ENCODE measurements at places on chromosomes 13 and 19.

GRCh38 chr19:39409208-39410016 is 2.8 kb downstream of the ZFP36 start:
- DNase-seq = peak; percentile 51

DNA sequence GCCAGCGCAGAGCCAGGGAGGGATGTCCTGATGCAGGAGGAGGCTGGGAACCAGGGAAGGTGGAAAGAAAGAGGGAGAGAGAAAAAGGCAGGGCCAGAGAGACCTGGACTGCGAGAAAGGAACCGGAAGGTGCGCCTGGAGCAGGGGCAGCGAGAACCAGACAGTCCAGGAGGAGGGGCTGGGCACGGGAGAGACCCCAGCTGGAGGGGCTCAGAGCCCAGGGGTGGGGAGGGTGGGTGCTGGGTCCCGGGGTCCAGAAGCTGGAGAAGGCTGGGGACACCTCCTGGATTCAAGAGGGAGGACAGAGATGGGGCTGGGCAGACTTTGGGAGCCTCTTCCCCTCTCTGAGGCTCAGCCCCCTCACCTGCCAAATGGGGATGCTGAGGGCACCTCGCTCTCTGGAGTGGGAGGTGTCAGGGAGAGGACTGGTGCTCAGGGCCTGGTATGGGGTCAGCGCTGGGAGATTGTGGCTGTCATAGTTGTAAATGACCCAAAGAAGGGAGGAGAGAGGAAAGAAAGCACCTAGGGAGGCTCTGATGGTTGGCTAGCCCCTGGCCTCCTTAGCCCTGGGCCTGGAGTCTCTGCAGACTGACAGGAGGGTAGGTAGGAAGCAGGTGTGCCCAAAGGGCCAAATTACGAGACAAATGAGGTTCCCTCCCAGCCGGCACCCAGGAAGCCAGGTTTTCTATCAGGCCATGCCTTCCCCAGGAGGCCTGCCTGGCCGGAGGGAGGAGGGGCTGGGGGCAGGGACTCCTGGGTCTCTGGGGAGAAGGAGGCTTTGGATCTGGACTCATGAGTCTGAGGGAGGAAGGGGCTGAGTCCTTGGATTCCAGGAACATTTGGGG is 1.3 kb upstream of the SPACA6 start:
- no peak for DNase-seq

DNA sequence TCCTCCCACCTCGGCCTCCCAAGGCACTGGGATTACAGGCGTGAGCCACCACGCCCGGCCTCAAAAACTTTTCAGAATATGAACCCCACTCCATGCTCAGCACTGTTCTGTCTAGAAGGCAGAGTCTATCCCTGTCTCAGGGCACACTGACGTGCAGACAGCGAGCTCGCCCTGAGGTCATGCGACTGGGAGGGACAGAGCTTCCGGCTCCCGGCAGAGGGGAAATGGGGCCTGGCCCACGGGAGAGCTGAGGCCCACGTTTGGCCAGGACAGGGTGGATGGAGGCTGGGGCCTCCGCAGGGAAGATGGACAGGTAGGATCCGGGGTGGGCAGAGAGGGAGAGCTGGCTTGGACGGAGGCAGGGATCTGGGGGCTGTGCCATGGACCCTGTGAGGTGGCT is 2.8 kb upstream of the AZU1 start:
- no peak for DNase-seq

DNA sequence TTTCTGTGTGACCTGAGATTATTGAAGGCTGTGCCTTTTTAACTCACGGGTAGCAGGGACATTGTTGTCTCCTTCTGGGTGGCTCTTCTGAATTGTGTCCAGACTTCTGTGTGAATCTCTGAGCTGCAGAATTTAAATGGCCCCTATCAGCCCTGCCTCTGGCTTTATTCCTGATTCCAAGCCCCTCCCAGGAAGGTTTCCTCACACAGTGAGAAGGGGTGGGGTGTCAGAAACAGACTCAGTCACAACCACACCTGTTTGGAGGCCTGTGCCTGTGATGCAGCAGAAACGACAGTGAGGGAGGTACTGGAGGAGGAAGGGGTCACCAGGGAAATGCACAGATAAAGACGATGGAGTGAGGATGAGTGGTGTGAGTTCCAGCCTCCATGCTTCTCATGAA is at the start of gene CLC:
Gene CLC (minus strand): TSS at position 139 of the 400 bp plus-strand sequence. CDS start 77 bp downstream, at position 62.
- no peak for DNase-seq

- DNase-seq = no peak
Observed at GRCh38 chr13:77356155-77356554, 29.3 kb upstream of the MYCBP2 start.

- DNase-seq = no peak
Observed at GRCh38 chr19:55641426-55642152, 787 bp downstream of the ZNF580 start.

GRCh38 chr13:110910013-110910890 is 4.6 kb downstream of the ANKRD10 start:
- DNase-seq = no peak

DNA sequence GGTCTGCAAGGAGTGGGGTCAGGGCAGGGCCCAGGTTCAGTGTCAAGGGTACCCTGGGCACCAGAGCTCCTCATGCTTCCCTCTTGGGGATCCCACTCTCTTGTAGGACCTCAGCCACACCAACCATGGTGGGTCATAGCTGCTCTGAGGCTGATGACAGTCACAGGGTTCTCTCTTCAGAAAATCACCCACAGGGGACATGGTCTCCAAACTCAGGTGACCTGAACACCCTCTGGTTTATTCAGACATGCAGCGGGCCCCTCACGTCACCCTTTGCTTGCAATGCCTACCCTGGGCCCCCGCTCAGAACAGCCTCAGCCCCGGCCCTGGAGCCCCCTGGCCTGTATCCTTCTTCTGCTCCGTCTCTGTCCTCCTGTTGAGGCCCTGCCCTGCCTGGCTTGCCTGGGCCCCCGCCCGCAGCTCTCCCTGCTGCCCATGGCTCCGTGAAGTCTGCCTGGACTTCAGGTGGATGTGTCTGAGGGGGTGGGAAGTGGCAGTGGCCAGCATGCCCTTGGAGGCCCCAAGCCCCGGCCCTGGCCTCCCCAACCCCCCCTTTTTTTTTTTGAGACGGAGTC is 20.4 kb downstream of the CHERP start:
- no peak for DNase-seq

DNA sequence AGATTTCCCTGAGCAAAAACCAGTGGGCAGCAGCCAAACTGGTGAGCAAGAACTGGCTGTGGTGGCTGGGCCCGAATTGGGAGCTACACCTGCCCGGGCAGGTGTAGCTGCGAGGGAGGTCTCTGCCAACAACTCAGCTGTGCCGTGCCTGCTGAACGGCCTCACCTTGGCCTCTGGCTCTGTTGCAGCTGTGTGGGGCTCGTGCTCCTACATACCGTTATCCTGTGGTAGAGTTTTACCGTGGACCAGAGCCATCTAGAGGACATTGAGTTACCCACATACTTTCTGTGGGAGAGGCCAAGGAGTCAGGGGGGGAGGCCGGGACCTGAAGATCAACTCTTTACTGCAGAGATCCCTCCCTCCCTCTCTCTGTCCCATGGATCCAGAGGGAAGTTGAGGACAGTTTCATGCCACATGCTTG is 113.2 kb downstream of the TM9SF2 start:
- no peak for DNase-seq

- DNase-seq = no peak
Observed at GRCh38 chr19:31275068-31275334, 74.2 kb downstream of the TSHZ3 start.

DNA sequence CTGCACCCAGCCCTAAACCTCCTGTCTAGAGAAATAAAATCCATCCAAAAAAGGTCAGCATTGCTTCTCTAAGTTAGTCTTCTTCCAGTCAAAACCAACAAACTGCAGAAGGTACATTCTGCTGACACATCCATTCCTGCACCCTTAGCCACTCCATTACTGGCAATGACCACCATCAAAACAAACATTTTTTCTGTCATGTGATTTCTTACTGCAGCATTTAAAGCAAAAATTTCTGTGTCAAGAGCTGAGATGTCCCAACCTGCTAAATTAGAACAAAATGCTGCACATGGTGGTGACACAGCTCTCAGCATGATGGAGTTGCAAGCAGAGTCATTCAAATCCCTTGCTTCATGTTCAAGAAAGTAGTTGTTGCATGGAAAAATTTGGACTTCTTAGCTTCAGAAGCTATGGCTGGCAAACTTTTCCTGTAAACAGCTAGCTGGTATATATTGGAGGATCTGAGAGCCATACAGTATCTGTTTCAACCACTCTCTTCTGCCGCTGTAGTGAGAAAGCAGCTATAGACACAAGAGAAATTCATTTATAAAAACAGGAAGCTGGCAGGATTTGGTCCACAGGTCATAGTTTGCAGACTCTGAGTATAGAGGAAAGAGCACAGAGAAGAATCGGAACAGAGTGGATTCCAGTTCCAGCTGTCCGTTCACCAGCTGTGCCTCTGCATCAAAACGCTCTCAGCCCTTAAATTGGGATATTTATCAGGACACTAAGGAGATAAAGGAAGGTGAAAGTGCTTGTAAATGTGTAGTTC is 17.4 kb downstream of the RUBCNL start:
- DNase-seq = no peak

GRCh38 chr13:103371271-103371670 is 305.1 kb upstream of the SLC10A2 start:
- no peak for DNase-seq

DNA sequence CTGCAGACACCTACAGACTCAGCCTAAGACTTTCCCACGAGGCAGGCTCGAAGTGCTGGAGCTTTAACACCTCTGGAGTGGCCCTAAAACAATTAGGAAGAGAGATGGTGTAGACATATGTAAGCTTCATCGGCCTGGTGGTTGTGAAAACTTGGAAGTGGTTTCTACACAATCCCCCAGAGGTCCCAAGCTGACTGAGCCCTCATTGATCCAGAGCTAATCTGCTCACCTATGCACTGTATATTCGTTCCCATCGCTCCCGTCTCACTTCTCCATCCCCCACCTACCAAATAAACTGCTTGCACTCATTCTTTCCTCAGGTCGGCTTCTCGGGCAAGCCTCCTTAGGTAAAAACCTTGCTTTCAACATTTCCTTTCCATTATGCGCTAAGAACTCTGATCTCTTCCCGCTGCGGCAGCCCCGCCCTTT is 767 bp upstream of the ZNF793 start:
- DNase-seq = no peak

DNA sequence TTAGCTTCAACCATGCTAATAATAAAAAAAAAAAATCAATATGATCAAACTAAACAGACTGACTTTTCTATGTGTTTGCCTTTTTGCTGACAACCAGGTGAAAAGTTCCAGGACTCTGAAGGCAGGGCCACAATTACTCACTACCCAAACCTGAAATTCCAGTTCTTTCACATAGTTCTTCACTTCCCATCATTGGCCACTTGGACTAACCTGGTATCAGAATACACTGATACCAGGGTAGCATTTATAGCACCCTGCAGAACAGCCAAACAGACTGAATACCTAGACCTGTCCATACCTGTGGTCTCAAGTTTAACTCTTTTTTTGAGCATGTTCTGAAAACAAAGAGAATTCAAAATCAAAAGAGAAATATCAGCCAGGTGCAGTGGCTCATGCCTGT is 25.1 kb downstream of the ELF1 start:
- no peak for DNase-seq

- no peak for DNase-seq
Observed at GRCh38 chr19:2084993-2085720, 11.0 kb downstream of the MOB3A start.

DNA sequence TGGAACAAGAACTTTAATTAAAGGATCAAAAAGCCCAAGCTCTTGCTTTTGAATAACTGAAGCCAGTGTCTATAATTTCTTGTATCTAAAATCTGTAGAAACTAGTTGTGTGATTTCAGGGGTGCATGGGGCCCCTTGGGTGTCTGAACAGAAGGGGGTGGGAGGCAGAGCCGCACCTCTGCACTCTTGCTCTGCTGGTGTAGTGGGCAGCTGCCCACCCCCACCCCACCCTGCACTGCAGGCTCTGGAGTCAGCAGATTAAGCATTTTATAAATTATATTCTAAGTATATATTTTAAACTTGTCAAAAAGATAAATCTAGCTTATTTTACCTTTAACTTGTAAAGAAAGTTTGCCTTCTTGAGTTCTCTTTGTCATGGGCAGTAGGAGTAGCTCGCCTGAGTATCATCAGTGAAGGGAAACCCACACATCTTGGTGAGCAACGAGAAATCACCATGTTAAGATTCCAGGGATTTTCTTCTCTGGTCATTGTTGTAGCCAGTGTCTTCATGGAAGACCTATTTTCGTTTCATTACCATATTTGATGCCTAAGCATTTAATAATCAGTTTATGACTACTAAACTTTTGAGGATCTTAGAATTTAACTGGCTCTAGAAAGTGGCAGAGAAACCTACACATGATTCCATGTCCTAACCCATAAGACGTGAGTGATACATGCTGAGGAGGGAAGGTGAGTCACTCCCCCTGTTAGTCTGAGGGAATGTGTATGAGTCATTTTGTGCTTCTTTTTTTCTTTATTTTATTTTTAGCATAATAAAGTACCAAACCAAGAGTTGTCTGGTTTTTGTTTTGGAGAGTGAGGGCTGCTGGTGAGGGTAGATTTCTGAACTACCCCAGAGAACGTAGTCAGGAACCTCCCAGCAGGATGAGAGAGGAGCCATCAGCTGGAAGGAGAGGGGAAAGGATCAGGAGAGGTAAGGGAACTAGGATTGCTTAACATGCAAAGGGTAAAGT is 7.7 kb downstream of the UBE2L5 start:
- no peak for DNase-seq

DNA sequence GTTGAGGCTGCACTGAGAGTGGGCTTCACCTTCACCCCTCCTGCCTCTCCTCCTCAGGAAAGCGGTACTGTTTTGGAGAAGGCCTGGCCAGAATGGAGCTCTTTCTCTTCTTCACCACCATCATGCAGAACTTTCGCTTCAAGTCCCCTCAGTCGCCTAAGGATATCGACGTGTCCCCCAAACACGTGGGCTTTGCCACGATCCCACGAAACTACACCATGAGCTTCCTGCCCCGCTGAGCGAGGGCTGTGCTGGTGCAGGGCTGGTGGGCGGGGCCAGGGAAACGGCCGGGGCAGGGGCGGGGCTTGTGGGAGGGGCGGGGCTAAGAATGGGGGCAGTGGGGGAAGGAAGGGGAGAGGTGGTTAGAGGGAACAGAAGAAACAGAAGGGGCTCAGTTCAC is 7.5 kb downstream of the CYP2A13 start:
- DNase-seq = no peak

- no peak for DNase-seq
Observed at GRCh38 chr19:4660993-4661392, 9.1 kb downstream of the MYDGF start.

GRCh38 chr13:75505327-75505726 is 23.4 kb upstream of the TBC1D4 start:
- no peak for DNase-seq

DNA sequence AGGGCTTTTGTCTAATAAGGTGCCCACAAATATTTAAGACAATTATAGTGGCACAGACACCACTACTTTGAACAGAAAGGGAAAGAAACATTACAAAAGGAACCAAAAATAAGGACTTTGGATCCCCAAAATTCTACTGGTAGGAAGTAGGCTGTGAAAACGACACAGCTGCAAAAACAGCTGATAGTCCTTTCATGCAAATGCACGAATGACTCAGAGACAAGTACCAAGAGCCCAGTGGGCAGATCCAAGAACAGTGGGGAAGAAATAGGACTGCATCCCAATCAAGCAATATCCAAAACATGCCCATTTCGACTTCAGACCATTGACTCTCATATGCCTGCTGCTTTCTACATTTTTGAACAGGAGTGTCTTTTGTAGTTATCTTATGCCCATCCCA is 269.4 kb upstream of the NBEA start:
- no peak for DNase-seq

All from hypothalamus (tissue), 51 donors.